ENCODE measurements at places on chromosomes 2 and 18.

- DNase-seq, result no peak
Observed at GRCh38 chr2:26407526-26407925, 5.8 kb downstream of the DRC1 start.

GRCh38 chr2:99554871-99555270 lies 65.1 kb upstream of the REV1 start:
- no peak for DNase-seq

DNA sequence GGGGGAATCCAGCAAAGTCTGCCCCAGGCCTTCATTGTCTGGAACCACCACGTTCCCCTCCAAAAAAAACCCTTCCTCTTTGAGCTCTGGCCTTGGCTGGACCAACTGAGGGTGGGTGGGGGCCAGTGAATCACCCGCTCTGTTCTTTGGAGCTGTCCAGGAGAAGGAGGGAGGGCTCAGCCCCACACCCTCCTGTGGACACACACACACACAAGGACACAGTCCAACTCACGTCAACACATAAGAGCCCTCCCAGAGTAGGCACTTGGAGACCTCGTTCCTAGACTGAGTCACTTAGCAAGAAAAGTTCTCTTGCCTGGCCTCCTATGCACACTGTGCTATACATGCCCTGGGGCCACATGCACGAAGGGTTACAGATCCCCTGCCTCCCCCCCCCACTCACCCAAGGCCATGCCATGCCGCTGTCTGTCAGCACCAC lies 1.2 kb upstream of the TNS1 start:
- DNase-seq, result no peak

GRCh38 chr2:240719676-240720545 lies 28.2 kb downstream of the AQP12A start:
- no peak for DNase-seq

DNA sequence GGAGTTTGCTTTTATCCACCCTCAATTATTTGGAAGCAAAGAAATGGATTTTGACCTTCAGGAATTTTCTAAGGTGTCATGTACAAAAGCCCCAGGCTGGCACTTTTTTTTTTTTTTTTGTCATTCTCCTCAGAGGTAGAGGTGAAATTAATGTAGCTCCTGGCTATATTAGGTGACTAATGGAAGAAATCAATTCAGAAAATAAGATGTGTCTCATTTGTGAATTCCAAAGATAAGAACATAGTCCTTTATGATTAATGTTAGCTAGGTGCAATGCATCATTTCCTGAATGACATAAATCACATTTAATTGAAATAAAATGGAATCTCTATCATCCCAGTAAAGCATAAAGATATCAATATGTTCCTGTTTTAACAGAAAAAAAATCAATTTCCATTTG lies 477.6 kb downstream of the FBXO15 start:
- DNase-seq, result no peak

- DNase-seq, result no peak
Observed at GRCh38 chr2:208415255-208415654, 8.7 kb downstream of the PTH2R start.

DNA sequence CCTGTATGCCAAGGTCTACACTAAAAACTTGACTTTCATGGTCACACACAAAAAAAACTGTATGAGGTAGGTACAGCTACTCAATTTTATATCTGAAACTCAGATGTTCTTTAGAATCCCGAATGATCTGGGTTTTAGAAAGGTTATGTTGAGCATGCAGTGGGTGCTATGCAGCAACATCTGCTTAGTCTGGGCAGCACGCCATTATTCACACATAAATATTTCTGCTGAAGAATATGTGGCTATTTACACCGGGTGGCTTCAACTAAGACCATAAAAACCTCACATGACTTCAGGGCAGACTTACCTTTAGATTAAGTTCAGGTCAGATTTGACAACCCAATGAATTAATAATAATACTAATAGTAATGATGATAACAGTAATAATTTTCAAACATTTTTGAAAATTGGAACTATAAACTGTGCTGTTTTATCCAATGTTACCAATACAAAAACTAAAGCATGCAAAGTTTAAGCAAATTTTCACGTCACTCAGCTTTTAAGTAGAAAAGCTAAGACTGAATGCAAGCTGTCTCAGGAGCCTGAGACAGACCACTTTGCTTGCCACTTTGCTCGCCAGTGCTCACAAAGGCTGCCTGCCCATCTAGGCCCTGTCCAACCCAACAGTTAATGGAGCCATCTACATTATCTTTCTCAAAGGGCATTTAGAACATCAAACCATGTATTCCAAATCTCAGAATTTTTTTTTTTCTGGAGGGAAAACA lies 292.0 kb downstream of the CNTNAP5 start:
- no peak for DNase-seq

- DNase-seq, result peak; percentile 65
Observed at GRCh38 chr2:73268830-73269685, 15.2 kb downstream of the FBXO41 start.

DNA sequence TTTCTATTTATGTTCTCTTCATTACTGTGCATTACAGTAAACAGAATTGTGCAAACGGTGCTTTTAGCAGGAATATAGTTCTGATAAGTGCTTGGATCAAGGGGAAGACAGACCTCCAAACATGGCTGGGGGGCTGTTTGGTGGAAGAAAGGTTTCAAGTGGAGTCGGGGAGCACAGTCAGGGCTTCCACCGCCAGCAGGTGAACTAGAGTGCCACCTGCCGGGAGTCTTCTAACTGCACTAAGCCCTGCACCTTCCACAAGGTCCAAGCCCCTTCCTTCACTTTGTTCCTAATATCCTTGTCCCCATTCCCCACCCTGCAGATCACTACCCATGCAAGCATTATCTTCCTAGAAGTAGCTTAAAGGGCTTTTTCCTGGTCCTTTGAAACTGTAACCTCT lies 11.1 kb downstream of the ONECUT2 start:
- peak; percentile 73 for DNase-seq

DNA sequence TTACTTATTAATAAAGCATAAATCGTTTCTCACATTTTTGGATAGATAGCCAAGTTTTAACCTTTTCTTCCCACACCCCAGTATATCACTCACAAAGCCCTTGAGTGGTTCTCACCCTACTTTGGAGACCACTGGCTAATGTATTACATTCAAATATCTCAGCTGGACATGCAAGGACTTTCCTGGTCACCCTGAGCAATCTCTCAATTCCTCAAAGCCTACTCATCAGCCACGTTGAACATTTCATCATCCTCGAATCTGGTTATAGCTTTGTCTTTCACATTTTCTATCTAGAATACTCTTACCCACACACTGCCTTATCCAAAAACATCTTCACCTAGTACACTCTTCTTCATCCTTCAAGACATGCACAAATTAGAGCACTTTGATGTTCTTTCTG lies 71.1 kb upstream of the MAPRE2 start:
- no peak for DNase-seq

- DNase-seq, result no peak
Observed at GRCh38 chr2:30796699-30797098, 10.5 kb downstream of the CAPN13 start.

- no peak for DNase-seq
Observed at GRCh38 chr2:138724327-138724726, 55.9 kb downstream of the NXPH2 start.

GRCh38 chr2:134411828-134412638 lies 158.2 kb downstream of the MGAT5 start:
- DNase-seq, result peak; percentile 57

- DNase-seq, result peak; percentile 62
Observed at GRCh38 chr18:58241877-58242276, 197.9 kb downstream of the NEDD4L start.

DNA sequence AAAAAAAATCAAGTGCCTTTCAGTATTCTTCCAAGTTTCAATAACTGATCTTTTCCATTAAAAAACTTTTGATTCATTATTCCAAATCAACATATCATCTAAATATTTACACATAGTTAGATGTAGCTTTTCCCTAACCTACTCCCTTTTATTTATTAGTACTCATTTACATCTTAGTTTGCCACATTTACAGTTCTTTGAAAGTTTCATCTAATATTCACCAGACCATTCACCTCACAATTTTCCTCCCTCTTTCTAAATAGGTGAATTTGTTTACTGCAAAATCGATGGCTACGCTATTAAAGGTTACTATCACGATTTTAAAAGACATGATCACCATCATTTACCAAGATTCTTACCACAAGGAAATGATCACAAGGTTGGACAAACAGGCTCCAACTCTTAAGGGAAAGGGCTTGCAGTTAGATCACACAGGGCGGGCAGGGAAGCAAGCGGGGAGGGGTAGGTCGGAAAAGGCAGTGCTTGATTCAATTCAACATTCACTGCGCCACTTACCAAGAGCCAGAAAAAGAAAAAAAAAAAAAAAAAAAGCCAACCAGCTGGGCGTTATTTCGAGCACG lies 654 bp upstream of the MARCHF7 start:
- DNase-seq, result no peak

GRCh38 chr2:236867441-236868260 lies 218.0 kb upstream of the COPS8 start:
- no peak for DNase-seq

GRCh38 chr18:44715842-44716241 lies 35.2 kb downstream of the SETBP1 start:
- peak; percentile 55 for DNase-seq

DNA sequence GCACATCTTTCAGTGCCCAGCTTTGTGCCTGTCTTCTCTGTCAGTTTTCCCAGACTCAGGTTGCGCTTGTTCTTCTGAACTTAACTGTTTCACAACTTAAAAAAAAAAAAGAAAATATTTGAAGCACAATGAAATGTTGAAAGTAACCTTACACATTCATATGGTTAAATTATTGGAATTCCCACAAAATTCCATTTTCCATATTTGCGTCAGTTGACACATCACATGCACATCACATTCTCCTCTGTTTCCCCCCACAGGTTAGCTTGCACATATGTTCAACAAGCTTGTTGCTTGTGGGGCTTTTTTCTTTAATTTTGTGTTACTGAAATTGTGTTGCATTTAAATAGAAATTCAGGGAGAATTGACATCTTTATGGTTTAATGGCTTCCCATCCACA lies 8.3 kb downstream of the MYO1B start:
- DNase-seq, result no peak

GRCh38 chr2:133146893-133147292 lies 421.4 kb downstream of the NCKAP5 start:
- no peak for DNase-seq

GRCh38 chr18:8249811-8250210 lies 359.4 kb upstream of the RAB12 start:
- DNase-seq, result no peak

DNA sequence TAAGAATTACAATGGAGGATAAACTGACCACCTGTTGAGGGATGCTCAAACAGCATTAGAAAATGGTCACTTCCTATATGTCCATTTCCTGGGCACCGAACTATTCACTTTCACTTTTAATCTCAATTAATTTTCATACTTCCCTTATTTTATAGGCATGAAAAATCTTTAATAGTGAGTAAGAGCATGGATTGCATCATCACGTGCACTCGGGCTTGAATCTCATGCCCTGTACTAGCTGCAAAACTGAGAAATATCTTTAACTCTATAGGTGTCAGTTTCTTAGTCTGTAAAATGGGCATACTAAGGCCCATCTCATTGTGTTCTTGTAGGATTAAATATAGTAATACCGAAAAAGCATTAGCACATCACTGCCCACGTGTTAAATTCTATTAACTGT lies 183.9 kb upstream of the FIGN start:
- no peak for DNase-seq

- DNase-seq, result no peak
Observed at GRCh38 chr2:77642339-77642738, 120.2 kb upstream of the LRRTM4 start.

- DNase-seq, result no peak
Observed at GRCh38 chr2:205463466-205464025, 218.8 kb upstream of the NRP2 start.

DNA sequence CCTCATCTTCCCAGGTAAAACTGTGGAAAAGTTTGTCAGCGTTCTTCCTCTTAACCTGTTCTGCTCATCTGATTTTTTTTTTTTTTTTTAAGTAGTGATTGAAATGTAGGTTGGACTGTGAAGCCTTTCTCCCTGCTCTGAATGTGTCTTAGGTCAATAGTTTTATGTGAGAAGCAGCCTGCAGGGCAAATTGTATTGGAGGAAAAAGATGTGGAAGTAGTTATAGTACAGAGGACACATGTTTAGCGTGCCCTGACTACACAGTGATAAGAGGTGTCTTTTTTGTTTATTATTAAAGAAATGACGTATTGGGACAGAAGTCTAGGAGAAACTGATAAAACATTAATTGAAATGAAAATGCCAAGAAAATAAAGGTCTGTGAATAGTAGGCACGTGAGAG lies 1.5 kb downstream of the MTA3 start:
- DNase-seq, result no peak
